ENCODE measurements at places on chromosomes 3 and 15.

- no peak for DNase-seq
Observed at GRCh38 chr3:172787746-172788145, 37.2 kb downstream of the ECT2 start.

- no peak for DNase-seq
Observed at GRCh38 chr3:67389176-67389575, 265.2 kb downstream of the SUCLG2 start.

DNA sequence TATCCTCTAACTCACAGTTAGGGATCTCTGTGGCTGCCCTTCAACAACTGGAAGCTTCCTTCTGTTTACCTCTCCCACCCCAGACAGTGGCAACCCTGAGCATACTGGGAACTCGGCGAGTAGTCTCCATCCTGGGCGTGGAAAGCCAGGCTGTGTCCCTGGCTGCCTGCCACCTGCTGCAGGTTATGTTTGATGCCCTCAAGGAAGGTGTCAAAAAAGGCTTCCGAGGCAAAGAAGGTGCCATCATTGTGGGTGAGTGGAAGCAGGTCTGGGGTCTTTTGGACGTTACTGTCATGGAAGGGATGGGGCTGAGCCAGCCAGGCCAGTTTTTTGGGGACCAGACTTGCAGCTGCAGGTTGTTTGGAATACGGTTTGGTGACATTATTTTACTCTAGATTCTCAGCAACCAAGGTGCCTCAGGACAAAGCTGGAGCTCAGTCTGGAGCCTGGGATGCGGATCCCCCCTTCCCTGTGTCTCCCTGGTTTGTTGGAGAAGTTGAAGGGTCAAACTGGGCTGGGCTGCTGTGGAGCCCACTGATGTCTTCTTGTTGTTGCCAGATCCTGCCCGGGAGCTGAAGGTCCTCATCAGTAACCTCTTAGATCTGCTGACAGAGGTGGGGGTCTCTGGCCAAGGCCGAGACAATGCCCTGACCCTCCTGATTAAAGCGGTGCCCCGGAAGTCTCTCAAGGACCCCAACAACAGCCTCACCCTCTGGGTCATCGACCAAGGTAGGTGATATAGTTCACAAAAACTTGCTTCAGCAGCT, 7.5 kb downstream of the UNC45A start:
- no peak for DNase-seq

- no peak for DNase-seq
Observed at GRCh38 chr3:8972639-8973038, 9.4 kb upstream of the RAD18 start.

GRCh38 chr15:98801234-98801561, 152.9 kb downstream of the IGF1R start:
- DNase-seq, result peak; percentile 61

- no peak for DNase-seq
Observed at GRCh38 chr3:7879572-7879971, 622.1 kb upstream of the LMCD1 start.

- no peak for DNase-seq
Observed at GRCh38 chr3:72018343-72018984, 233.5 kb upstream of the PROK2 start.

GRCh38 chr3:183381179-183381578, 47.2 kb downstream of the MCF2L2 start:
- DNase-seq, result no peak

- DNase-seq, result no peak
Observed at GRCh38 chr3:148974726-148975125, 16.6 kb upstream of the GYG1 start.

DNA sequence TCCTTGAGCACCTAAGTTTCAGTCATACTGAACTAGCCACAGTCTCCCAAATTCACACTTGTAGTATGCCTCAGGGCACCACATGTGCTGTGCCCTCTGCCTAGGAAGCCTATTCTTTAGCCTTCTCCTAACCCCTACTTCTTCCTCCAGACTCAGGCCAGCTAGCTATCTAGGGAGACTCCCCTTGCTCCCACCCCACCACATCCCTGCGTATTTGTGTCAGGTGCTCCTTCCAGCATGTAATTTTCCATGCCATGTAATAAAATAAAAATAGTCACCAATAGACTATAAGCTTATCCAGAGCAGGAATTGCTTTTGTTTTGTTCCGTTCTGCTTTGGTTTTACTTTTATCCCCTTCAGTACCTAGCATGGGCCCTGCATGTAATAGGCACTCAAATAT, 14.9 kb upstream of the GJD2 start:
- DNase-seq, result no peak

DNA sequence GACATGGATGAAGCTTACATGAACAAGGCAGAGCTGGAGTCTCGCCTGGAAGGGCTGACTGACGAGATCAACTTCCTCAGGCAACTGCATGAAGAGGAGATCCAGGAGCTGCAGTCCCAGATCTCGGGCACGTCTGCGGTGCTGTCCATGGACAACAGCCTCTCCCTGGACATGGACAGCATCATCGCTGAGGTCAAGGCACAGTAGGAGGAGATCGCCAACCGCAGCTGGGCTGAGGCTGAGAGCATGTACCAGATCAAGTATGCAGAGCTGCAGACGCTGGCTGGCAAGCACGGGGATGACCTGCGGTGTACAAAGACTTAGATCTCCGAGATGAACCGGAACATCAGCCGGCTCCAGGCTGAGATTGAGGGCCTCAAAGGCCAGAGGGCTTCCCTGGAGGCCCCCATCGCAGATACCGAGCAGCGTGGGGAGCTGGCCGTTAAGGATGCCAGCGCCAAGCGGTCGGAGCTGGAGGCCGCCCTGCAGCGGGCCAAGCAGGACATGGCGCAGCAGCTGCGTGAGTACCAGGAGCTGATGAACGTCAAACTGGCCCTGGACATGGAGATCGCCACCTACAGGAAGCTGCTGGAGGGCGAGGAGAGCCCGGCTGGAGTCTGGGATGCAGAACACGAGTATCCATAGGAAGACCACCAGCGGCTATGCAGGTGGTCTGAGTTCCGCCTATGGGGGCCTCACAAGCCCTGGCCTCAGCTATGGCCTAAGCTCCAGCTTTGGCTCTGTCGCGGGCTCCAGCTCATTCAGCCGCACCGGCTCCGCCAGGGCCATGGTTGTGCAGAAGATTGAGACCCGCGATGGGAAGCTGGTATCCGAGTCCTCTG, 77.6 kb downstream of the CLDN11 start:
- DNase-seq, result no peak

- no peak for DNase-seq
Observed at GRCh38 chr15:82854554-82854953, 45.1 kb downstream of the WHAMM start.

DNA sequence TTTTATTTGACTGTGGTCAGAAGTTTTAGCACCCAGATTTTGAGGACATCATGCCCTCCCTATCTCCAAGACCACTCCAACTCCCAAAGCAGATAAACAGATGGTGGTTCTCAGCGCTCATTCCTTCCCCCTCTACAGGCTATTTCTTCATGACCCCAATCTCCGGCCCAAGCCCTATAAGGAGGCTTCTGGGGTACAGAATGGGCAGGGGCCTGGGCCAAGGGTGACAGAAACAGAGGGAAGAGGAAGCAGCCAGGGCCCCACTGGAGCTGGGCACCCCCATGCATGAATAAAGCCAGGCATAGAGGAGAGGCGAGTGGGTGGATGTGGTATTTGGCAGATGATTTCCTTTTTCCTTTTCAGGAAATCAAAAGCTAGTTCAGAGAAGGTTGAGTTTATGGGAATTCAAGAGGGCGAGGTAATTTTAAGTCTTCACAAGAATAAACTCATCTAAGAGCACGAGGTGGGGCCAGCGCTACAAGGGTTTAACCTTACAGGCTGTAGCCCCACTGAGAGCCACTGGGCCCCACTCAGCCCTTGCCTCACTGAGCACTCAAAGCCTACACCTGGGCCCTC, 104.8 kb upstream of the HERC1 start:
- DNase-seq, result no peak

DNA sequence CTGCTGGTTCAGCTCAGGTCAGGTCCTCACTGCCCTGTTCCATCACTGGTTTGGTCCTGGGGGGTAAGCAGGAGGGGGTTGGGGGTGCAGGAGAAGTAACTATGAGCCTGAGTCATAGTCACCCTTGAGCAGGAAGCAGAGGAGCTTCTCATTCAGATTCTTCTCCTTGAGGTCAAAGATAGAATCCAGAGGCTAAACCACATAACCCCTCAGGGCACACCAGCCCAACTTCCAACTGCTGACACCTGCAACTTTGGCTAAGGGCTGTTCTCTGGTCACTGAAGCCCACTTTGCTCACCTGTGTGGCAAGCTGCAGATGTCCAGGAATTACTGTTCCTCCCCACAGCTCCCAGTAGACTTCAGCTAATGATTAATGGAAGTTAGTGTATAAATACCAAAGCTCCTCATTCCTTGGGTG, 48.8 kb upstream of the LRRFIP2 start:
- DNase-seq, result no peak

- no peak for DNase-seq
Observed at GRCh38 chr3:194082743-194083636, 53.0 kb upstream of the HES1 start.

DNA sequence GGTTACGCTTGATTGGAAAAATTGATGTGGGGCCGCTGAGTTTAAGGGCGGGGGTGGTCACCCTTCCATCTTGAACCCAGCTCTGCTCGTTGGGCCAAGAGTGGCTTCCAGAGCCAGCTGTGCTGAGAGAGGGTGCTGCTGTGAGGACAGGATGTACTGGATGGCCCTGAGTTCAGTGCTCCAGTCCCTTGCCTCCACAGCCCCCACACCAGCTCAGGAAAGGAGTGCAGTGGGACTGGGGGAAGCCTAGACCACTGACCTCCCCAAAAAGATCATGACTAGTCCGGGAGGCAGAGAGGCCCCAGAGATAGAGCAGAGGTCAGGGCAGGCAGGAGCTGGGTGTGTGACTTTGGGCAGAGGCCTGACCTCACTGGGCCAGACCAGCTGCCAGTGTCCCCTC, 4.0 kb upstream of the PTH1R start:
- DNase-seq, result no peak

DNA sequence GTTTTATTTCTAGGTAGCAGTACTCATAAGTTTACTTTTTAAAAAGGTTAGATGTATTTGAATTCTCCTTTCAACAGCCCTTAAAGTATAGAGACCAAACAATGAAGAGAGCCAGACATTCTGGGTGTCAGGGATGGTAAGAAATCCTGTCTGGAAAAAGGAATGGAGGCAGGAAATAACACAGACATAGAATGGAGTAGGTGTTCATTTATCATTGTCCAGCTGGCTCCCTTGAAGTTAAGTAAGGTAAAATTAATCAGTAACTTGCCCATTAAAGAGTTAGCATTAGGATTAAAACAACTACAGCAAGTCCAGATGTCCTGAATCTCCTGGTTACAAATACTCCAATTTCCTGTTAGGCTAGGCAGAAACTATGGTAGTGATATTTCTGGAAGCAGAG, 13.5 kb upstream of the SUCNR1 start:
- no peak for DNase-seq

DNA sequence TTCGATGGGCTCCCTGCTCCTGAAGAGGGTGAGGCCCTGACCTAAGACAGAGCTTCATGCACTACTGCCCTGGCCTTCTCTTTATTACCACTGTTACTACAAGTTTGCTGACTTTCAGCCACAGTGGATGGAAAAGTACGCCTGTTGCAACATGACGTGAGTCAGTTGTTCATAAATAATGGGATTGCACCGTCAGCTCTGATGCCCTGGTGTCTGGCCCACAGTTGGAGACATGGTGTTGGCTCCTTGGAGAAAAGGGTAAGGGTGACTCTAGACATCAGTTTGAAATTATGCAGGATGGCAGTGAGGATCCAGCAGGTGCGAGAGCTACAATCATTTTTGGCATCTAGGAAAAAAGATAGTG, 5.5 kb downstream of the PAQR5 start:
- DNase-seq, result no peak

DNA sequence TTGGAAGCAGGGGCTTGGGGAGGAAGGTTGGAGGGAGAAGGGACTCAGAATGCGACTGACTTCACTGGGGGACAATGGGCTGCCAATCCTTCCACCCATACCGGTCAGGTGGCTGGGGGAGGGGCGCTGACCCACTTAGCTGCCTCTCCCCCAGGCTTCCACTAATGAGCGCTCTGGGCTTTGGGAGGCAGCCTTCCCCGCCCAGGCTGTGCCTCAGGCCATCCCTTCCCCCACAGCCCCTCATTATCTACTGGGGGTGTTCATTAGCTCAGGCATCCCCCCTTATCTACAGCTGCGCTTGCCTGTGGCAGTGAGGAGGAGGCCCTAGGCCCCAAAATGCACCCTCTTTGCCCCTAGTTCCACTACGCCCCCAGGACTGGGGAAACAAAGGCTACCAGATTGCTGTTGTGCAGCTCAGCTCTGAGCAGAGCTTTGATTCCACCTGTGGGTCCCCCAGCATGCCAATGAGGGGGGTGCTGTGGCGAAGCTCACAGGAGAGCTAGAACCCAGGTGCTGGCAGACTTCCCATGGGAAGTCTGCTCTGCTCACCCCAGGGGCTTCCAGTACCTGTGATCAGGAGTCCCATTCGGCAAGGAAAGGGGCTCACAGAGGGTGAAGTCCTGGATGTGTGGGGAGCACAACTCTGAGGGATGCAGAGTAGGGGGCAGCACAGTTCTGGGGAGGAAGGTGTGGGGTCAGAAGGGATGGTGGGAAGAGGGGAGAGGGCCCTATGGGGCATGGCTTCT, 29.4 kb upstream of the SEMA3F start:
- no peak for DNase-seq

- DNase-seq, result peak; percentile 59
Observed at GRCh38 chr3:66428733-66429132, 72.1 kb downstream of the LRIG1 start.

- DNase-seq, result no peak
Observed at GRCh38 chr3:59502806-59503205, 453.0 kb upstream of the CFAP20DC start.

- DNase-seq, result no peak
Observed at GRCh38 chr15:36731025-36731424, 151.6 kb downstream of the CDIN1 start.

DNA sequence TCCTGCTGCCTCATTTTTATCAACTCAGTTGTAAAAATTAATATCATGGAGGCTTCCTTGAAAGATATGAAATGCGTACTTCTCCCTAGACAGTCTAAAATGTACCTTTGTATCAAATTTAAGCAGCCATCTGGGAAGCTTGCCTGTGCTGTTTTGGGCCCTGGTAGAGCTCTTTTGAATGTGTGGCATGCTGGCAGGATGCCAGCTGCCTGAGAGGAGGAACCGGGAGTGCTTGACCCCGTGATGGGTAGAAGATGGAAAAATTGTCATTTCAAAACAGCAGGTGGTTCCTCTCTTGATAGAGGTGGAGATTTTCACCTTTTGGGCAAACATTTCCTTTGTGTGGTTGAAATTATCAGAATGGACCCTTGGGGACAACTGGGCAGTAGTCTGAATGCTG, 245.3 kb downstream of the RPLP1 start:
- no peak for DNase-seq

- DNase-seq, result no peak
Observed at GRCh38 chr15:61997786-61998185, 62.5 kb downstream of the VPS13C start.
